ENCODE measurements at places on chromosomes 4 and X. TPM values are rescaled to one million over a fixed set of nuclear protein-coding genes. Genes with fewer than 3 reads are reported as not detected.

The POLN gene
- 8.6 TPM for total RNA-seq

The NSG1 gene
- 302 TPM for total RNA-seq

The GPRASP1 gene
- 31.0 TPM for total RNA-seq

The GLRB gene
- 44.0 TPM for total RNA-seq

The CDKL2 gene
- 60.7 TPM for total RNA-seq

The GEMIN8 gene
- 12.2 TPM for total RNA-seq

The PIN4 gene
- 16.3 TPM for total RNA-seq

The TRO gene
- total RNA-seq = 78.3 TPM

The TRIM61 gene
- total RNA-seq = 1.6 TPM

The HTATSF1 gene
- total RNA-seq = 68.5 TPM

The TMSB15C gene
- 43.2 TPM for total RNA-seq

The HSD17B13 gene
- total RNA-seq = 0.41 TPM

The JAKMIP1 gene
- 28.9 TPM for total RNA-seq

The HTR2C gene
- total RNA-seq = 11.0 TPM

The OPN1LW gene
- not detected for total RNA-seq

The SPOCK3 gene
- total RNA-seq = 23.6 TPM

The IGFBP7 gene
- 26.1 TPM for total RNA-seq

The TKTL1 gene
- total RNA-seq = 1.6 TPM

The NCAPG gene
- 5.7 TPM for total RNA-seq

The C4orf54 gene
- under 0.01 TPM for total RNA-seq

The TLR10 gene
- total RNA-seq = 1.6 TPM

The ARL9 gene
- total RNA-seq = 2.4 TPM

The ENPP6 gene
- 1.6 TPM for total RNA-seq

The SLC25A31 gene
- total RNA-seq = not detected

The CLDN2 gene
- not detected for total RNA-seq

The SERPINA7 gene
- total RNA-seq = not detected

The CCKAR gene
- not detected for total RNA-seq

The CLGN gene
- total RNA-seq = 4.5 TPM

The RAB33A gene
- total RNA-seq = 42.4 TPM

The DUSP21 gene
- not detected for total RNA-seq

The DDIT4L gene
- total RNA-seq = 0.41 TPM

The DSPP gene
- total RNA-seq = 0.41 TPM

The GYPE gene
- total RNA-seq = 1.2 TPM

The ATOH1 gene
- total RNA-seq = not detected

The RAB40A gene
- total RNA-seq = 0.82 TPM

The CCDC160 gene
- 2.0 TPM for total RNA-seq

The TREX2 gene
- 2.9 TPM for total RNA-seq

The RTL9 gene
- total RNA-seq = under 0.01 TPM

The PLP1 gene
- total RNA-seq = 11.8 TPM

The SSX2 gene
- total RNA-seq = not detected

The IL1RAPL2 gene
- 8.2 TPM for total RNA-seq

The KLKB1 gene
- total RNA-seq = 0.82 TPM

The RBMX2 gene
- total RNA-seq = 28.9 TPM

The CXCL8 gene
- 0.41 TPM for total RNA-seq

The TXLNG gene
- 11.8 TPM for total RNA-seq

The GAGE1 gene
- total RNA-seq = not detected

The EXOSC9 gene
- total RNA-seq = 27.3 TPM

The SSX3 gene
- not detected for total RNA-seq

The TRIM60 gene
- total RNA-seq = not detected

The DUSP9 gene
- total RNA-seq = 2.9 TPM

The DCAF4L1 gene
- total RNA-seq = under 0.01 TPM

The PABPC1L2B gene
- not detected for total RNA-seq

The FAM47A gene
- total RNA-seq = not detected
